ENCODE measurements at places on chromosomes 5 and 9.

GRCh38 chr9:137607141-137607857 lies 1.8 kb downstream of the ARRDC1 start:
- DNase-seq, result peak; percentile 33

- peak; percentile 15 for DNase-seq
Measured at GRCh38 chr9:79637177-79637925, 65.6 kb downstream of the TLE4 start.

DNA sequence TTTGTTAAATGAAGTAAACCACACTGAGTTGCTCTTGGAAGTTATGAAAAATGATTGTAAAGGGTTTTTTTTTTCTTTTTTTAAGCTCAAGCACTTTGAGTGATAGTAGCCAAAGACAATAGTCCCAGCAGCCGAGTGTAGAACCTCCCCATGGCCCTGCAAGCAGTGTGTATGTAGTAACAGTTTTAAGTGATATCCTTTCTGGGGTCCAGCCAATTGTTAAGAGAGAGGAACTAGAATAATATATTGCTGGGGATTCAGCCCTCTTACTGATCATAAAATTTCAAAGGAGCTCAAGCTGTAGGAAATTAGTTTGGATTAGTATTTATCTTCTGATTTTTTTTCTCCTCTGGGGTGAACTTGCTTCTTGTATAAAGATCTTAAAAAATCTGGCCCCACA lies 43.2 kb downstream of the NPR3 start:
- DNase-seq, result no peak

DNA sequence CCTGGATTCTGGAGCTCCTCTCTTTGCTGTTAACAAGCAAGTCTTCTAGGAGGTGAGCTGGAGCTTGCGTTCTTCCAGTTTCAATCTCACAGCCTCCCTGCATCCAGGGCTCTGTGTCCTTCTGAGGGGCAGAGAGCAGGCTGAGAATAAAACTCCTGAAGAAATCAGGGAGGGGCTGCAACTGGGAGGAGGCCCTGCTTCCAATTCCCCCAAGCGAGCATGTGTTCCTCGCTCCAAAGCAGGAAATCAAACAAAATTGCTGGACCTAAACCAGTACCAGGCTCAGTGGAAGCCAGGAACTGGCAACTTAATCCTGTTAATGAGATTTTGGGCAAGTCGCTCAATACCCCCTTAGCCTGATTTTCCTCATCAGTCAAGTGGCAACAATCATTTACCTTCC lies 181.8 kb downstream of the ASTN2 start:
- DNase-seq, result no peak

DNA sequence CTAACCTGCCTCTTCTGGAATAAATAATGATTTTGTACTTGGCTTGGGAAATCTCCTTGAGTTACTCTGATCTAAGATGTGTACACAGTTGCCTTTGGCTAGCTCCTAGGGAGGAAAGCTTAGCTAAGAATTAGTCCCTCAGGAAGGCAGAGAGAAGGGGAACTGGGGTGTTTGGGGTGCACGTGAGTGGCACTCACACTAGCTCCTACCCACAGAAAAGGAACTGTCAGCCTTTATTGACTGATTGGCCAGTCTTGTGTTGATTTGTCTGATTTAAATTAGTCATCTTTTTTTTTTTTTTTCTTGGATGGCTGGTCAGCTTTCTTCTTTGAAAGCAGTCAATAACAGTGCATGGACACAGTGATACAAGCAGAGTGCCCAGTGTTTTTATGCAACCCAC lies 107.7 kb downstream of the DMRT2 start:
- DNase-seq, result no peak

- DNase-seq, result peak; percentile 91
Measured at GRCh38 chr9:87959916-87960581, 14.3 kb downstream of the CDK20 start.

- DNase-seq, result peak; percentile 8
Measured at GRCh38 chr5:165579911-165580310, 2074.5 kb downstream of the MAT2B start.

GRCh38 chr5:61120534-61120933 lies 41.7 kb downstream of the SMIM15 start:
- no peak for DNase-seq

DNA sequence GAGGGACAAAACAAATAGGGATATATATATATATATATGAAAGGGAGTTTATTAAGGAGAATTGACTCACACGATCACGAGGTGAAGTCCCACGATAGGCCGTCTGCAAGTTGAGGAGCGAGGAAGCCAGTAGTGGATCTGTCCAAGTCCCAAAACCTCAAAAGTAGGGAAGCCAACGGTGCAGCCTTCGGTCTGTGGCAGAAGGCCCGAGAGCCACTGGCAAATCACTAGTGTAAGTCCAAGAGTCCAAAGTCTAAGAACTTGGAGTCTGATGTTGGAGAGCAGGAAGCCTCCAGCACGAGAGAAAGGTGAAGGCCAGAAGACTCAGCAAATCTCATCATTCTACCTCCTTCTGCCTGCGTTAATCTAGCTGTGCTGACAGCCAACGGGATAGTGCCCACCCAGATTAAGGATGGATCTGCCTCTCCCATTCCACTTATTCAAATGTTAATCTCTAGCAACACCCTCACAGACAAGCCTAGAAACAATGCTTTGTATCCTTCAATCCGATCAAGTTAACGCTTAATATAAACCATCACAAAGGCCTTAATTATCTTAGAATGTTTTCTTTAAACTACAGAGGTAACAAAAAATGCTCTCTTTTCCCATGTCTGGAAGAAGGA lies 23.8 kb upstream of the DAB2 start:
- no peak for DNase-seq

- no peak for DNase-seq
Measured at GRCh38 chr5:172691886-172692285, 50.8 kb downstream of the NEURL1B start.

DNA sequence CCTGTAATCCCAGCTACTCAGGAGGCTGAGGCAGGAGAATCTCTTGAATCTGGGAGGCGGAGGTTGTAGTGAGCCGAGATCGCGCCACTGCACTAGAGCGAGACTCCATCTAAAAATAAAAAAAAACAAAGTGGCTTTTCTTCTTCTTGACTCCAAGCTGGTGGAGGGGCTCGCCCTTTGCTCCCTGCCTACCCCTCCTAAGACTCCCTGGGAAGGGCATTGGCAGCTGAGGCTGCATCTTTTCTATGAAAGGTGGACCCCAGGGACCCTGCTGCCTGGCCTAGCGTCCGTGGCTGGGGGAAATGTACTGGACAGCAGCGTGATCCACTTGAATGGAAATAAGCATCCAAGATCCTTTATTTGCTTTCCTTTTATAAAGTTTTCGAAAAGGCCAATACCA lies 24.0 kb downstream of the ROPN1L start:
- no peak for DNase-seq

GRCh38 chr5:107063511-107063910 lies 607.2 kb downstream of the EFNA5 start:
- no peak for DNase-seq

- peak; percentile 5 for DNase-seq
Measured at GRCh38 chr5:15388866-15389265, 111.1 kb upstream of the FBXL7 start.

DNA sequence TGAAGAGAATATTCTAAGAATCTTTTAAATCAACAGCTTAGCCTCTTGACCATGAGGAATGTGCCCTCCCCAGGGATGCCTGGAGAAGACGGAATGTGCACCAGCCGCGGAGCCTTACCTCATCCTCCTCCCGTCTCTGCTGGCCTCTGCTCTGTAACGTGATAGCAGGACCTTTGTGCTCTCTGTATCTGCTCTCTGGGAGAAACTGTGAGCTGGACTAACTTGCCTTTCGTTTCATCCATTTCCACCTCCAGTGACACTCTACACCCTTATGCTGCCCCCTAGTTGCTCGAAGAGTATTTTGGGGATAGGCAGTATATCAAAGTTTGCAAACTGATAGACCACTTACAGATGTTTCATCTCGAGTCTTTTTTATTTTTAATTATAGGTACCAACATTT lies 141.4 kb downstream of the NPR3 start:
- DNase-seq, result peak; percentile 19

GRCh38 chr5:1111727-1112289 lies at the start of gene SLC12A7:
TSS of gene SLC12A7 (minus strand) at chr5:1112063. CDS start at chr5:1111991, 72 bp downstream.
- DNase-seq, result no peak

GRCh38 chr5:152560512-152561137 lies 155.5 kb upstream of the NMUR2 start:
- DNase-seq, result peak; percentile 50

DNA sequence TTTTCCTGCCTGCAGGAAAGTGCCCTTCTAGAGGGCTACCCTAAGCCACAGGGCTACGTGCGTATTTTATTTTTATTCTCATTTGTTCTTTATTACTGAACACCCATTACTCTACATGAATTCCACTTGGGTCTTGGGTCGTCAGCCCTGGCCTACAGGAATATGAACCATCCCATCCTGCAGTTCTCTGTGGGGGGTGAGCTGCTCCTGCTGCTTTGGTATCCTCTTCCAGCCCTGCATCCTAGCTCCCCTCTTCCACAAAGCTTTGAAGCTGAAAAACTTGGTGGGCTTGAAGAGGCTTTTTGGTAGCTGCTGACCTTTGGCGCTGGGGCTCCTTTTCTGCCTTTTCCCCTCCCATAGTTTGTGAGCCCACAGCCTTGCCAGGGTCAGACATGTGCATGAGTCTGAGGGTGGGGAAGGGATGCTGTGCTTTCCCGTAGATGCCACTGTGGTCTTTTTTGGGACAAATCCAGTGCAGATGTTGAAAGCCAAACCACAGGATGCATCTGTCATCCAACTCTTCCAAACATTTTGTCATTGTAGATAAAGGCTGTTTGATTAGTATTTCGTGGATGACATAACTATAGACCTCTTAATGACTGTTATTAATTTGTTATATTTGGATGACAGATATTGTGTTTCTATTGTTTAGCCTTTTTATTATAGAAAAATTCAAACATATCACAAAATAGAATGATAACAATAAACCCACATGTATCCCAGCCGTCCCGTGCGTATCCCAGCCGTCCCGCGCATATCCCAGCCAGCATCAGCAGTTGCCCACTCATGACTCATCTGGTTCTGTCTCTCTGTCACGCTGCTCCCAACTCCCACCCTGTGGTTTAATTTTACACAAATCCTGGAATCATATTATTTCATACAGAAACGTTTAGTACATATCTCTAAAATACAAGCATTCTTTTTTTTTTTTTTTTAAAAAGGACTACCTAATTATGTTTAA lies 43.9 kb downstream of the SLC46A2 start:
- DNase-seq, result peak; percentile 29

- peak; percentile 67 for DNase-seq
Measured at GRCh38 chr9:133874060-133874657, 118.0 kb downstream of the VAV2 start.

- peak; percentile 59 for DNase-seq
Measured at GRCh38 chr5:174596429-174596828, 128.0 kb upstream of the MSX2 start.

DNA sequence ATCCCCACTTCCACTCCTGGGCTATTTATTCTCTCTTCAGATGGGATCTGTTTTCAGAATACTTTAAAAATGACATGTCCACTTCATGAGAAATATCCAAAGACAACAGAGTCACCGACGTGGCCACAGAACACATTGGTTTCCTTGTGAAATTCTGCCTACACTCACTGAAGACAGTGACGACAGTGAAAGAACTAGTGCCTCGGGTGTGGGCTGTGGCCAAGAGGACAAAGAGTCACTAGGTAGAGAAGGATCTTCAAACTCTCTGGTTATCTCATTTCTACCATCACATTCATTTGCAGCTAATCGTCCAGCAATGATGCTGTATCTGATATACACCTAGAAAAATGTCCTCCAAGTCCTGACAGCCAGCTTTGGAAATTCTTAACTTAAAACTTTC lies 59.1 kb downstream of the HABP4 start:
- no peak for DNase-seq

- DNase-seq, result peak; percentile 84
Measured at GRCh38 chr5:138832218-138832617, 42.9 kb downstream of the LRRTM2 start.

DNA sequence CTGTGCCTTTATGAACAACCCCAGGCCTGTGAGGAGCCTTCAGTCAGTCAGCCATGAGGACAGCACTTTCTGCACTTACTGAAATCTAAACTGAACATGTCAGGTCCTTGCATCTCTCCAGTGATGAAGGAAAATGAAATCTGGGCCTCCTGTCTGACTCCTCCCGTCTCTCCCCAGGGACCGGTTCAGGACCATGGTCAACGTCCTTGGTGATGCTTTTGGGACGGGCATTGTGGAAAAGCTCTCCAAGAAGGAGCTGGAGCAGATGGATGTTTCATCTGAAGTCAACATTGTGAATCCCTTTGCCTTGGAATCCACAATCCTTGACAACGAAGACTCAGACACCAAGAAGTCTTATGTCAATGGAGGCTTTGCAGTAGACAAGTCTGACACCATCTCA lies 77.0 kb upstream of the PLPP6 start:
- DNase-seq, result no peak

DNA sequence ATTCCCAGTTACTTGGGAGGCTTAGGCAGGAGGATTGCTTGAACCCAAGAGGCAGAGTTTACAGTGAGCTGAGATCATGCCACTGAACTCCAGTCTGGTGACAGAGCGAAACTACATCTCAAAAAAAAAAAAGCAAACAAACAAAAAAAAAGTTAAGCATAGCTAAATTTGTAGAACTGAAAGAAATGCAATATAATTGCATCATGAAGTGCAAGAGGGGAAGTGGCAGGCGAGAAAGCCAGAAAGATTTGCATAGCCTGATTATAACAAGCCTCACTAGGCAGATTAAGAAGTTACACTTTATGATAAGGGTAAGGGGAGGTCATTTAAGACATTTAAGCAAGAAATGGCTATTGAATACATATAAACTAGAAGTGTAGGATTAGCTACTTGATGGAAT lies 187.1 kb downstream of the EDIL3 start:
- DNase-seq, result no peak

DNA sequence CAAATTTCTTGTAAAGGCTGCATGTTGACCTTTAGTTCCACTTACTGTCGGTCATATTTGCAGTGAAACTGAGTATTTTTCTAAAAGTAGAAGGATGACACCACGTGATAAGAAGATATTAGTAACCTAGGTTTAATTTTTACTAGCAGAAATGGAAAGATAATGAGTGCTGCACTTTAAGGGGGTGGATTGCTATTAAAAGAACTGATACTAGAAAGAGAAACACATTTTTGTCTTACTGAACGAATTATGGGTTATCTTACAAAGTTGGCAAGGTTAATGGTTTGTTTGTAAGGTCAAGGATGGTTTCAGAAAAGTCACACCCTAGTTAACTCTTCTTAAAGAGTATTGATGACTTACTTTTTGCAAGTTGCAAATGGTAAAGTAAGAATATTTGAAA lies 2.4 kb downstream of the MACIR start:
- no peak for DNase-seq

GRCh38 chr5:9497347-9497746 lies 48.5 kb downstream of the SEMA5A start:
- no peak for DNase-seq

DNA sequence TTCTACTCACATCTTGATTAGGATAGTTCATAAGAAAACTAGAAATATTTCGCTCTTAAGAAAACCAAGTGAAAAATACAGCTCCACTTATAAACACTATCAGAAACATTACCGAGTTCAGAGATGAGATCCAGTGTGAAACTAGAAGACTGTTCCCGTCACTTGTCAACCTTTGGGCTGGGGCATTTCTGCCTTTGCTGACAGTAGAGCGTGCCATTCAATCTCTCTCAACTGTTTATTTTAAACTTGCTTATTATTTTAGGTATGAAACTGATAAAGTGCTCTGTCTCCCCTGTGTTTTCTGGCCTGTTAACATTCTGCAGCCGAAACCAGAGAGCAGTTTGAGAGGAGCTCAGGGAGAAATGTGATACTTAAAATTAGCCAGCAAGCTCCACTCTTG lies 16.7 kb downstream of the MRRF start:
- no peak for DNase-seq

All from fibroblast of villous mesenchyme (primary cell).